CD4-positive, alpha-beta T cell treated with Interleukin-6 at 100 ng/mL for 8 hours (primary cell): ENCODE measurements at places on chromosomes 2 and 18.

DNA sequence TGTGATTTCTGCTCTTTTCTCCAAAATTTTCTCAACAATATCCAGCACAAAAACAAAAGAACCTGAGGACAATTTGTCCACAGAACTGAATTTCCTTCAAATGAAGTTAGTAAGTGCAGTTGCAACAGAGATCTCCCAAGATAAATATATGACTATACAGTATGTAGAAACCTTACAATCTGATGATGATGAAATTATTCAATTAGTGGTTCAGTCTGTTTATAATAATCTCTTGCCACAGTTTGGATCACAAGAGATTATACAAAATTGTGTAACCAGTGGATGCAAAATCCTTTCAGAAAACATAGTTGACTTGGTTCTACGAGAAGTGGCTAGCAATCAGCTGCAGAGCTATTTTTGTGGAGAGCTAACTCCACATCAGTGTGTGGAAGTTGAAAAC, 68.7 kb downstream of the FSIP2 start:
- no peak for DNase-seq

- DNase-seq, result peak; percentile 86
Measured at GRCh38 chr18:69935319-69936190, 12.1 kb downstream of the CD226 start.

- DNase-seq, result peak; percentile 81
Measured at GRCh38 chr2:29011418-29012060, 30.4 kb downstream of the TOGARAM2 start.

DNA sequence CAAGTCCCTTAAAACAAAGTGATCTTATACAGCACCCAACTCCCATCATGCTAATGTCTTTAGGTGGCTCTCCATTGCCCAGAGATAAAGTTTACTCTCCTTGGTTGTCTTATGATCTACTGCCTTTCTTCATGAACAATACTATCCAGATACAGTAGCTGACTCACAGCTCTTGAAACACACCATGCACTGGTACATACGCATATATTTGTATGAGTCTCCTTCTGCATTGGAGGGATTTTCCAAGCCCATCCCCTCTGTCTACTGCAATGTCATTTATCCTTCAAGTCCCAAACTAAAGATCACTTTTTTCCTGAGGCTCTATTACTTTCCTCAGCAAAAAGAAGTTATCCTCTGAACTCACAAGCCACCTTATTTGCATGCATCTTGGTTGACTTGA, 84.7 kb upstream of the LRATD1 start:
- DNase-seq, result no peak

- DNase-seq, result no peak
Measured at GRCh38 chr2:235737396-235737795, 243.6 kb downstream of the AGAP1 start.

- DNase-seq, result no peak
Measured at GRCh38 chr2:130813722-130814121, 23.0 kb upstream of the ARHGEF4 start.

- no peak for DNase-seq
Measured at GRCh38 chr2:19882286-19882685, 19.5 kb downstream of the TTC32 start.

- DNase-seq, result no peak
Measured at GRCh38 chr18:34848695-34849094, 138.6 kb downstream of the DTNA start.
